SJCRH30 (cell line): ENCODE measurements at places on chromosomes 2 and 18.

GRCh38 chr2:64760128-64760527 is 106.4 kb upstream of the SERTAD2 start:
- H3K4me3 ChIP-seq: no peak overlapping the region
- peak; percentile 84 for DNase-seq
- H3K27me3 ChIP-seq: no peaks in the 10 kb centered on the region
- peaks cover 11% of the 10 kb centered on the region for H3K4me1 ChIP-seq
- peak overlapping the region; percentile 9; the same call in 1 of the 2 replicates for H3K27ac ChIP-seq

GRCh38 chr2:232013701-232014353 is 52.3 kb downstream of the DIS3L2 start:
- no peaks in the 10 kb centered on the region for H3K36me3 ChIP-seq
- DNase-seq: peak; percentile 97
- H3K27me3 ChIP-seq: no peaks in the 10 kb centered on the region
- peak overlapping the region; percentile 3; the same call in 1 of the 2 replicates for H3K4me3 ChIP-seq
- H3K4me1 ChIP-seq: peaks cover 57% of the 10 kb centered on the region
- H3K27ac ChIP-seq: peak overlapping the region; percentile 78

DNA sequence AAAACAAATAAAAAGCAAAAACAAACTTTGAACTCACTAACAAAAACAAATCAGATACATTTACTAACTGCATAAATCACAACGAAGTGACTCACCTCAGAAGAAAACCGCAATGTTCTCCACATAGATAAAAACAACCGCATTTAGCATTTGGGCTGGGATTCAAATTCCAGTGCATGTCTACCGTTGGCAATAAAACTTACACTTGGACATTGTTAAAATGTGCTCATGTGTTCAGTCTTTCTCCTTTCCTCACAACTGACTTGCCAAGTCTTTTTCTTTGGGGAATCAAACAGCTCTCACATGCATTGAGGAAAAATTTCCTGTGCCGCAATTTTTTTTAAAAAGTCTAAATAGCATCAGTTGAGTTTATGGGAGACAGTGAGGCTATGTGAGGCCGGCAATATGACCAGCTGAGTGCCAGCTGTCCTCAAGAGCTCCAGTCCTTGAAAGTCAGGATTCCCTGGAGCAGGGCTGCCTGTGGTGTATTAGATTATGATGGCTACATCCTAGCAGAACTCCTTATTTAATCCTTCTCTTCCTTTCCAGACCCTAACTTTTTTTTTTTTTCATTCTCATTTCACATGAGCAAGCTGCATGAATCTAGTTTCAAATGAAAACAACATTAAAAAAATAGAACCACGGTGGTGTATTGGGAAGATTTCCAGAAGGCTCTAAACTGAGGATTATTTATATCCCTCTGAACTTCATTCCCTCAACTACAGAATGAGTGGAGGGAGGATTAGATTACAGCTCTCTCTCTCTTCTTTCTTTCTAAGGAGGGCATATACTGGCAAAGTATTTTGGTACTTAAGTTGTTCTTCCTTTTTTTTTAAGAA is 70.2 kb upstream of the MEIS1 start:
- no peak overlapping the region for H3K4me3 ChIP-seq
- peak; percentile 56 for DNase-seq
- H3K36me3 ChIP-seq: no peaks in the 10 kb centered on the region
- 0 out of 2 replicates have a peak, but pooled peaks cover 2% of the 10 kb centered on the region for H3K27me3 ChIP-seq
- no peak overlapping the region for H3K27ac ChIP-seq

DNA sequence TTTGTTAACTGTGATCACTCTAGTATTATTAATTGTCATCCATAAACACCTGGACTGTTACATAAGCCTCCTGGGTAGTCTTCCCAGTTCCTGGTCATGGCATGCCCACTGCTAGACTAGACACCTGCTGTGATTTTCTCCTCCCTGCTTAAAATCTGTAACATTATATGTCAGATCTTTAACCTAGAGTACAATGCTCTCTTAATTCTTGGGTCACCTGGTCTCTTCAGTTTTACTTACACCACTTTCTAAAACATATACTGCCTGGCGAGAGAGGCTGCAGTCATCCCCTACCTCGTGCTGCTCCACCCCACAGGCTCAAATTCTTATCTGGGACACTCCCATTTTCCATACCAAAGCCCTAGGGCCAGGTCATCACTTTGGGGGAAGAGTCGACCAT is 161.3 kb downstream of the CDH2 start:
- H3K36me3 ChIP-seq: no peaks in the 10 kb centered on the region
- H3K27me3 ChIP-seq: no peaks in the 10 kb centered on the region
- H3K4me1 ChIP-seq: no peaks in the 10 kb centered on the region
- DNase-seq: no peak

GRCh38 chr2:42903821-42904575 is 111.6 kb upstream of the HAAO start:
- no peak overlapping the region for H3K4me3 ChIP-seq
- H3K36me3 ChIP-seq: no peaks in the 10 kb centered on the region
- peaks cover 28% of the 10 kb centered on the region for H3K4me1 ChIP-seq
- DNase-seq: peak; percentile 36

DNA sequence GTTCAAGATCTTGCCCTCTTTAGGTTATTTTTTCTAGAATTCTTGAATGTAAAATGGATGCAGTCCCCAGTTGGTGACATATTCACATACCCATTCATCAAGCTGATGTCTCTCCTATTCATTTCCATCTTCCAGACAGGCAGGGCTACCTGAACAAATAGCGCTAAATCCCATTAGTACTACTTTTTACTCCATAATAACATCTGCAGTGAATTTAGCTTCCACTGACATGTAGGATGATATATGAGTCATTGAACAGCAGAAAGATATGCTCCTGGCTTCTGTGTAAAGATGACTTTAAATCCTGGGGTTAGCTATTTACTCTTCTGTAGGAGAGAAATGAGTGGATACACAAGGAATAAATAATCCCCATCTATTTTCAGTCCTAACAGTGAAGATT is 194.7 kb downstream of the RND3 start:
- no peaks in the 10 kb centered on the region for H3K4me1 ChIP-seq
- no peak overlapping the region for H3K4me3 ChIP-seq
- H3K27me3 ChIP-seq: no peaks in the 10 kb centered on the region
- H3K27ac ChIP-seq: no peak overlapping the region
- no peak for DNase-seq

GRCh38 chr2:158968396-158969161 is at the start of gene TANC1:
TANC1 (plus strand) TSS chr2:158968640; CDS start chr2:159065911, 97,271 bp downstream.
- no peaks in the 10 kb centered on the region for H3K27me3 ChIP-seq
- H3K27ac ChIP-seq: peak within 1 kb of the TSS; percentile 76
- H3K4me3 ChIP-seq: peak within 1 kb of the TSS; percentile 81
- DNase-seq: peak; percentile 95
- H3K36me3 ChIP-seq: no peaks in the 10 kb centered on the region
